ENCODE measurements at places on chromosomes 12 and 14.

- DNase-seq = no peak
Observed at GRCh38 chr12:113302886-113303640, 31.8 kb downstream of the SLC8B1 start.

GRCh38 chr12:78931466-78931990, 67.0 kb downstream of the SYT1 start:
- no peak for DNase-seq

DNA sequence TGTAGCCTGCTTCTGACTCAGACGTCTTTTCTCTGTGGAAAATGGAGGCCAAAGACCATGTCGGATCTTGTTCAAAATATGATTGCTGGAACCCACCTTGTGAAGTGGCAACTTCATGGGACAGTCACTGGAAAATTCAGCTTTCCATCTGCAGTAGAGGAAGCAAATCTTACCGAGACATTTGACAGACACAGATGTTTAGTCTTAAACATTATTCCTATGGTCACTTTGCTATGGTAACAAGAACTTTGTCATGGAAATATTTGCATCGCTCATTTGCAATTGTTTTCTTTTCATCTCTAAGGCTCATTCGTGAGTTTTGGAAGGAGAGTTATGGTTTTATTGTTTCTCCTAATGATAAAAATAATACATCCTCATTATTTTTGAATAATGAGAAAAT, 98.3 kb upstream of the HIF1A start:
- DNase-seq = no peak

- no peak for DNase-seq
Observed at GRCh38 chr12:53051058-53051880, 1.4 kb downstream of the TNS2 start.

GRCh38 chr12:6871052-6871957, 1.8 kb downstream of the SPSB2 start:
- DNase-seq = peak; percentile 50

- DNase-seq = no peak
Observed at GRCh38 chr12:6074979-6075585, 49.4 kb downstream of the VWF start.

DNA sequence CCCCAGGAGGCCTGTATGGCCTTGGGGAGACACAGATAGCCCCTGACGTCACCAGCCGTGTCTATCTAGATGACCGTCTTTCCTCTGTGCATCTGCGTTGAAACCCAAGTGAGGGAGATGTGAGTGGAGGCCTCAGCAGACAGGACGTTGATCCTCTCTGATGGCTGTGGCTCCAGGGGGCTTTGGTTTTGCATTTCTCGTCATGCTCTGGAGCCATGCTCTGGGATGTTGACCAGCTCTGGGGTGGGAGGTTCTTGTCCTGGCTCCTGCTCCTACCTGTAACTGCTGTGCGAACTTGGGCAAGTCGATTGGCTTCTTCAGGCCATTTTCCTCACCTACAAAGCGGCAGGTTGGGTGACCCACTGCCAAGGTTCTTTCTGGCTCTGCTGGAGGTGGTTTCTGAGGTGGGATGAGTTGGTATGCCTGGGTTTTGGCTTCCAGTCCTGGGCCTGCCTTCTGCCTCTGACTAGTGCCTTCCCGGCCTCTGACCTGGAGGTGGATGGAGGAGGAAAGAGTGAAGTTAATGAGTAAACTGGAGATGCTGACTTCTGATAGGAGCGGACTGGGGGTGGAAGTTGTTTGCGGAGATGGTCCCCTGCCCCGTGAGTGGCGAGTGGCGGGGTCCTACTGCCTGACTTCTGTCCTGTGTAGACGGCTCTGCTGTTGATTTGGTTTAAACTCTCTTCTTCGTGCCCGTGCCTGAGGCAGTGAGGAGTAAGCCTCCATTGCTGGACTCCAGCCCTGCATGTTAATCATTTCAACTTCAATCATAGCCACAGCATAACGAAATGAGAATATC, 8.4 kb downstream of the TSPAN9 start:
- no peak for DNase-seq

- DNase-seq = peak; percentile 32
Observed at GRCh38 chr12:64824500-64825142, at the start of gene TBC1D30. TSS of gene TBC1D30 (plus strand) at chr12:64824647. CDS start at chr12:64824880, 233 bp downstream.

GRCh38 chr14:91173904-91174303, 60.0 kb downstream of the DGLUCY start:
- no peak for DNase-seq
